GM12878 (cell line): ENCODE measurements at places on chromosomes 4 and X. TPM values are rescaled to one million over a fixed set of nuclear protein-coding genes. Genes with fewer than 3 reads are reported as not detected.

DNA sequence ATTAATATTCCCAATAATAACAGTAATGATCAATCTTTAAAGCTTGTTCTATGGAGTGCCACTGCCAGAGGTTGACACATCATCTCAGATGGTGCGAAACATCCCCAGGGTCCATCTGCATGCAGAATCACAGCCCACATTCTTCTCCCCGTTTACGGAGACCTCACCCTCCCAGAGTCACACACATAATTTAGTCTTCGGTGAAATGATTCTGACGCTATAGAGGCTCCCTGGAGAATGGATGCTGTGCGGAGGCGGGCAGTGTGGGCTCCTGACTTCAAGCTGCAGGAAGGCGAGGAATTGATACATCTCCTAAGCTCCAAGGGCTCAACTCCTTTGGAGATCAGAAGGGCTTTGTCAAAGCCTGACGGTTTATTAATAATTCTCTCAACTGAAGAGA is 11.0 kb upstream of the ARHGAP36 start:
- DNase-seq: no peak

Gene DSPP
- total RNA-seq: not detected in 2 replicates

- DNase-seq: no peak
Measured at GRCh38 chr4:78645853-78646757, 94.5 kb downstream of the ANXA3 start.

Gene UGT2B15
- total RNA-seq: 0.27 TPM in 1 of 2 replicates, not detected in the other

Gene GAGE12E
- total RNA-seq: not detected in 2 replicates

GRCh38 chr4:51831133-51831532 is 11.8 kb upstream of the DCUN1D4 start:
- no peak for DNase-seq

DNA sequence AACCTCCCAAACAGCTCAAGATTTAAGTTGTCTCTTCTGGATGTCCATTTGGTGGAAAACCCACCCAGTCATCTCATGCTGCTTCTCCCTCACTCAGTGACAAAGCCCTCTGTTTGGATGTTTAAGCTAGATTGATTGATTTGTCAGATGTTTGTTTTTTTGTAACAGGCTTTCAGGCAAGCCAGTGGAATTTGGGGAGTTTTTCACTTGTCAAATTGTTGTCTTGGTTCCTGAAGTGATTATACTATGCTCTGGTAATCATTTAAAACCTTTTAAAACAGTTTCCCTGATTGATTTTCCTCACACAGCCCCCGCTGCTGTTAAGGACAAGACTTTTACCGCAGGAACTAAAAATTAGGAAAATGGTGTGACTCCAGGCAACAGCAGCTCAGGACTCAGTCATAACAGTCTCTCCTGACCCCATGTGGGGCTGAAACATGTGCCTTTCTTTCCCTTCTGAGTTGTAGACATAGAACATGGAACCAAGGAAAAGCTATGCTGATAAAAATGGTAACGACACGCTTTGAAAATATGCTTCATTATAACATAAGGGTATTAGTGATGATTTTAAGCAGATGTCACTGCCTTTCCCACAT is 40.8 kb upstream of the SETD7 start:
- no peak for DNase-seq

DNA sequence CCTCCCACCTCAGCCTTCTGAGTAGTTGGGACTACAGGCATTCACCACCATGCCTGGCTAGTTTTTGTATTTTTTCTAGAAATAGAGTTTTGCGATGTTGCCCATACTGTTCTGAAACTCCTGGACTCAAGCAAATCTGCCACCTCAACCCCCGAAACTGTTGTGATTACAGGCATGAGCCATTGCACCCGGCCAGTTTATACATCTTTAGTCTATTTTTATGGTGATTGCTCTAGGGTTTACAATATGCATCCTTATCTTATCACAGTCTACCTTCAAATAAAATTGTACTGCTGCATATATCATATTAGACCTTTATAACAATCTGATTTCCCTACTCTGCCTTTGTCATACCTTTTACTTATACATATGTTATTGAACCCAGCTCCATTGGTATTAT is 56.9 kb downstream of the SOWAHB start:
- no peak for DNase-seq

GRCh38 chrX:49103637-49104036 is 19.9 kb downstream of the GPKOW start:
- DNase-seq: no peak

- DNase-seq: no peak
Measured at GRCh38 chrX:34657726-34658070, 613 bp upstream of the TMEM47 start.

Gene PAGE2B
- total RNA-seq: not detected in 2 replicates

DNA sequence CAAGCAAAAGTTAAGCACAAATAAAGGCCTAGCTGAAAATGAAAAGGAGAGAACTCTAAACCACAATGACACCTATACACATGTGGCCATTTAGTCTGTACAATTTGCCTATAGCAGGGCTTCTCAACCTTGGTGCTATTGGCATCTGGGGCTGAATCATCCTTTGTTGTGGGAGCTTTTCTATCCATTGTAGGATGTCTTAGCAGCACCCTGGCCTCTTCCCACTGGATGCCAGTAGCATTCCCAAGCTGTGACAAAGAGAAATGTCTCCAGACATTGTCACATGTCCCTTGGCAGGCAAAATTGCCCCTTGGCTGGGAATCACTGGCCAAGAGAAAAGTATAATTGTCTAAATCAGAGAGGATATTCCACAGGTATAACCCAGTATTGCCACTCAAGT is 13.5 kb upstream of the PRPS2 start:
- DNase-seq: no peak

DNA sequence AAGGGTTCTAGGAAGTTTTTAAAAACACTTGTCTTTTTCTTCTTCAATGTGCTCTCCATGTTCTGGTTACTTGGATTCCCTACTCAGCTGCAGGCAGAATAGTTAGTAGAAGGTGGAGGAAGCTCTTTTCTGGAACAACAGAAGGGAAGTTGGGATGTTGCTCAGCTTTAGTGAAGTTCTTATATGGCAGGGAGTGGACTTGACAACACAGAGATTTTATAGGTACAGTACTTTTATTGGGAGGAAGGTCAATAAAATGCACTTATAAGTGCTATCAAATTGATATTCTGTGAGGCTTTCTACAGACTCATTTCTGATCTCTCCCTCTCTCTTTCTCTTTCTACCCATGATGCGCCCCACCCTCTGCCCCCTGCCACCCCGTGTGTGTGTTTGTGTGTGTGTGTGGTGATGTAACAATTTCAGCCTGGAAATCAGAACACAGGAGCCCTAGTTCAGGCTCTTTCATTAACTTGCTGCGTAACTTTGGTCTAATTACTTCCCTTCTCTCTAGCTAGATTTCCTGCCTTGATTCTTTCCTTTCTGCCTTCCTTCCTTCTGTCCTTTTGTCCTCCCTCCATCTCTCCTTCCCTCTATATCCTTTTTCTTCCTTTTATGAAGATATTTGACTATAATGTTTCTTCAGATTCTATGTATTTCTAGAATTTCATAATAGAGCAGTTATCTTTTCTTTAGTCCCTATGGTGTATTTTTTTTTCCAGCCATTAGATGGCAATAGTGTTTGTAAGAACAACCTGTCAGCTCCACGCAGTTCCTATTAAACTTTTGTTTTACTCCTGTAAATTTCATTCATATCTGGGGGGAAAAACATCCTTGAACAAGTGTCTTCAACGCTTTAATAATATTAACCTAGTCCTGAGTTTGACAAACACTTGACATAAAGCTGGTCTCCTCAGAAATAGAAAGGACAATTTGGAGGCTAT is 37.1 kb downstream of the HEPH start:
- no peak for DNase-seq

DNA sequence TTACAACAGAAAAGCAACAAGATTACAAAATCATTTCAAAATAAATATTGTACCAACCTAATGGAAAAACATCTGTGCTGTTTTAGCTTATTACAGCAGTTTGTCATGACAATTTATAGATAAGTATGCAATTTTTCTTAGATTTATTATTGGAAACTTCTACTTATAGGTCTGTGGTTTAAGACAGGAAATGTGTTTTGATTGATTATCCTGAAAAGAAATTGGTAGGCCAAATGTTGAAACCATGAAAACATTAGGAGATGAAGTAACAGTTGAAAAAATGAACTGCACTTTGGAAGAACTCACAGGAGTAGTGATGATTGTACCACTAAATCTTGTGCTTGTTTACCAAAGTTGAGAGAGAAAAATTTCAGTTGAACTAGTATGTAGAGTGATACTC is 162.2 kb upstream of the GIMD1 start:
- no peak for DNase-seq

DNA sequence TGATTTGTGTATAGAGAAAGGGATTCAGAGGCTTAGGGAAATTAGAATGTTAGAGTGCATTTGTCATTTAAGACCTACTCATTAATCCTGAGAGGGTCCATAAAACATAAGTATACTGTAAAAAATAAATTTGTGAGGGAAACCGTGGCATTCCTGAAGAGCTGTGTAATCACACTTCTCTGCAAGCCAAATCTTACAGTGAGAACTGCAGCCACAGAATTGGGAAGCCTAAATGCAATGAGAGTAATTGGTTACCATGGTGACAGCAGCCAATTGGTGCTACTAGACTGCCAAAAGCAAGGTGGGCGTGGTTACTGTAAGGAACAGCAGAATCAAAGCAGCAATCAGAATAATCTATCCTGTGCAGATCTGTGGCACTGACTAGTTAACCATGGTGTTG is 345.2 kb upstream of the GRID2 start:
- DNase-seq: no peak

DNA sequence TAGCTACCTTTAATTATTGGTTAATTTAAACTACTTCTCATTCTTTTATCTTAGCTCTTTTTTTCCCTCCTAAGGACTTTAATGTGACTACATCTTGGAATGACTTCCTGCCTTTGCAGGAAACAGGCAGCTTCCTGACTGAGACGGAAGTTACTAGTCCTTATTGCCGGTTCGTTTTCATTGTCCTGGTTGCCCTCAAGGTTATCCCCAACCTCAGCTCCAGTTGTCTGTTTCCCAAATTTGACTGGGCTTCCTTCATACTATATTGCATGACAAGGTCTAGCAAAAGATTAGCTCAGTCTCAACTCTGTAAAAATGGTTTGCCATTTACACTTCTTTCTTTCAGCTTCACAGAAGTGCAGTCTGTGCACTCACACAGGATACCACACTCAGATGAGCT is 109.9 kb upstream of the DDX53 start:
- no peak for DNase-seq

Gene SLC49A3
- total RNA-seq: 0.74 and 0.85 TPM in 2 replicates

DNA sequence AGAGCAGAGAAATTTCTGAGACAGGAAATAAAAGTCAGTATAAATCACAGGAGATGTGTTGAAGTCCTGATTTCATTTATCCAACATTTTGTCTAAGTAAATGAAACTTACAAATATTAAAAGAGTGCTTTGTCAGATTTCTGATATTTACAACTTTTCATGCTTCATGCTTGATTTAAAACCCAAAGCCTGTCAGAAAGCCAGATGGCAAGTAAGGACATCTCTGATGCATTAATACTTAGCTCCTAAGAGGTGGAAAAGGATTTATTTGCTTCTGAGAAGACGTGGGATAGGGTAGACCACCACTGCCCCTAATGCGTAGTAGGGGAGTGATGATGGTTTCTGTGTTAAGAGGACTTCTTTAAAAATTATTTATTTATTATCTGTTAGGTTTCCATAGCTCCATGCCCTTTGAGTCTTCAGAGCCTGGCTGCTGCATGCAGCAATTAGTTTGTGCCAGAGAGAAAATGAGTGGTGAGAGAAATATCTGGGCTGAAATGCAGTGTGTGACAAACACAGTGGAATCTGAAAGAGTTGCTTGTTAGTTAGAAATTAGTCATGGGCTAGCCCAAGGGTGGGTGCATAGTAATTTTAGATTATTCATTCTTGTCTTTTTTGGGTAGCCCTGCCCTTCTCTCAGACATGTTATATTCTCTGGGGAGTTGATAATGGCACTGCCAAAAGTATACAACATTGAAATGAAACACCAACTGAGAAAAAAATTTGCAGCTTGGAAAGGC is 333.8 kb downstream of the C4orf33 start:
- no peak for DNase-seq

DNA sequence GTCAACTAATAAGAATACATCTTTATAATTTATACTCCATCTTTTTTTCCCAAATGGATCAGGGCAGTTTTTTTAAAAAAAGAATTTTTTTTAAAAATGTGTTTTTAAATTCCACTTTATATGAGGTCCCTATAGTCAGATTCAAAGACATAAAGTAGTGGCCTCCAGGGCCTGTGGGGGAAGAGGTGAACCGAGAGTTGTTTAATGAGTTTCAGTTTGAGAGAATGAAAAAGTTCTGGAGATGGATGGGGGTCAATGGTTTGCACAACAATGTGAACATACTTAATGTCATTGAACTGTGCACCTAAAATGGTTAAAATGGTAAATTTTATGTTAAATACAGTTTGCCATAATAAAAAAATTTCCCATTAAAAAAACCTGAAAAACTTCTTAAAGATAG is 53.8 kb downstream of the ZNF827 start:
- no peak for DNase-seq

Gene AWAT1
- total RNA-seq: not detected in 2 replicates

Gene DGKK
- not detected in 2 replicates for total RNA-seq

- DNase-seq: no peak
Measured at GRCh38 chr4:182404376-182404775, 161.2 kb downstream of the TENM3 start.

GRCh38 chr4:84644087-84644486 is 61.2 kb downstream of the CDS1 start:
- no peak for DNase-seq

Gene ATP7A
- 9.2 and 9.3 TPM in 2 replicates for total RNA-seq

GRCh38 chr4:88144866-88145300 is 13.6 kb downstream of the ABCG2 start:
- DNase-seq: no peak

DNA sequence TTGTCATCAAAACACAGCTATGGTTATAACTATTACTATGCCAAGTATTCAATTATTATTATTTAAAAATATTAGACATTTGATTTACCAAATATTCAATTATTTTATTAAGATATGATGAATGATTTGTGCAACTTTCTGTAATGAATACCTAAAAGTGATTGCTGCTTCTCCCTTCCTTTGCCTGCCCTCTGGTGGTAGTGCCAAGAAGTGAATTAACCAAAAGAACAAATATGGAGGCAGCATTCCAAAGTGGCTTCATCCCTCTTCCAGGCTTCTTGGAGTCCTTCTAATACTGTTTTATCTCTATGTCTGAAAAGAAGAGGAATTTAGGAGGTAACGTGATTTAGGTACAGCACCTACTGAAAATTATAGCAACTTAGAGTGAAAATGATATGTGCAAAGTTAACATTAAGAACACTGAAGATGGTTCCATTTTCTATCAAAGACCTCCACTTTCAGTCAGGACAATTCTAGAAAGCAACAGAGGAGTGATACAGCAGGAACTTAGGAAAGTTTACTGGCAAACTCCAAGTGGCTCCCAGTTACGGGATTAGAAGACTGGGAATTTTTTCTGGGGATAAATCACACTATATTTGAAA is 43.0 kb downstream of the ENPEP start:
- no peak for DNase-seq

- DNase-seq: no peak
Measured at GRCh38 chr4:150315691-150316090, 237.4 kb downstream of the DCLK2 start.

Gene MAGED4
- total RNA-seq: not detected in 2 replicates

Gene NUDT10
- total RNA-seq: not detected in 2 replicates
